Thoracic aorta endothelial cell (primary cell): ENCODE measurements at places on chromosomes 4 and X. TPM values are rescaled to one million over a fixed set of nuclear protein-coding genes. Genes with fewer than 3 reads are reported as not detected.

The SPANXN4 gene
- total RNA-seq: not detected in 2 replicates

The PDZD4 gene
- under 0.01 and 0.14 TPM in 2 replicates for total RNA-seq

The HTR2C gene
- not detected in 2 replicates for total RNA-seq

The GAK gene
- 52.4 and 74.2 TPM in 2 replicates for total RNA-seq

The CCSER1 gene
- 1.6 and 2.2 TPM in 2 replicates for total RNA-seq

The ANAPC4 gene
- 39.3 and 51.7 TPM in 2 replicates for total RNA-seq

The FTSJ1 gene
- 56.7 and 67.2 TPM in 2 replicates for total RNA-seq

The OPRPN gene
- not detected in 2 replicates for total RNA-seq

The RNF150 gene
- 0.13 and 0.22 TPM in 2 replicates for total RNA-seq

The KCNIP4 gene
- total RNA-seq: not detected in 2 replicates

The XAGE5 gene
- total RNA-seq: not detected in 2 replicates

The IL9R gene
- total RNA-seq: 0.07 TPM in 1 of 2 replicates, not detected in the other

The SEPTIN11 gene
- total RNA-seq: 287 and 349 TPM in 2 replicates

The MAGEA10 gene
- not detected in 2 replicates for total RNA-seq

The SMR3B gene
- 0.22 TPM in 1 of 2 replicates, not detected in the other for total RNA-seq
